ENCODE measurements at places on chromosomes 13 and 19. TPM values are rescaled to one million over a fixed set of nuclear protein-coding genes. Genes with fewer than 3 reads are reported as not detected.

CDC42EP5 gene
- 10.1 TPM for total RNA-seq

ARHGEF18 gene
- total RNA-seq, result 27.0 TPM

ZNF132 gene
- not detected for total RNA-seq

C19orf18 gene
- total RNA-seq, result not detected

CD79A gene
- total RNA-seq, result not detected

TMPRSS9 gene
- not detected for total RNA-seq

ZNF575 gene
- total RNA-seq, result not detected

PRKCG gene
- not detected for total RNA-seq

ISOC2 gene
- 180 TPM for total RNA-seq

PLEKHF1 gene
- total RNA-seq, result 37.5 TPM

TUBB4A gene
- total RNA-seq, result 0.03 TPM
